Putamen (tissue), 1 donor: ENCODE measurements at places on chromosomes 7 and 10.

DNA sequence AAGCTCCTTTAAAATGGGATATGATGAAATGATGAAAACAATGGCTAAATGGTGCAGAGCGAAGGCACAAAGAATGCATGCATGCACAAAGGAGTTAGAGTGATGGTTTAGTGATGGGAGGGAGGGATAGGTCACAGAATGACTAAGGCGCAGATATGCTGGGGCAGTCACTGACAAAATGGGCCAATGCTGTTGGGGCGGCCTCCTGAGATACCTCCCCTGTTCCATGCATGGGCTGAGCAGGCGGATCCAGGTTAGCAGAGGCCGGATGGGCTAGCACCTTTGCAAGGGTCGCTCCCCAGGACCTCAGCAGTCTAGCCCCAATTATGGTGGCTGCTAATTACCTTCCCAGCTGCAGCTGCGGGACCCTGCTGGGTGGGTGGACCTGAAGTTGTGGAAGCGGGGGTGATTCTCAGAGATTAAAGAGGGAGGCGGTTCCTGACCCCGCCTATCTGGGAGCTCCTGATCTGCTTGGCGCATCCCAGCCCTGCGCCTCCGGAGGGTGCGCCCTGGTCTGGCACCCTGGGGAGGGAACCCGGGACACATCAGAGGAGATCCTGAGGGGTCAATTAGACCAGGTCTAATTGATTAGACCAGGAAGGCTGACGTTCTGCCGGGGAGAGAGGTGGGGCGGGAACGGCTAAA, 175.0 kb downstream of the CYP26A1 start:
- no peak for DNase-seq

DNA sequence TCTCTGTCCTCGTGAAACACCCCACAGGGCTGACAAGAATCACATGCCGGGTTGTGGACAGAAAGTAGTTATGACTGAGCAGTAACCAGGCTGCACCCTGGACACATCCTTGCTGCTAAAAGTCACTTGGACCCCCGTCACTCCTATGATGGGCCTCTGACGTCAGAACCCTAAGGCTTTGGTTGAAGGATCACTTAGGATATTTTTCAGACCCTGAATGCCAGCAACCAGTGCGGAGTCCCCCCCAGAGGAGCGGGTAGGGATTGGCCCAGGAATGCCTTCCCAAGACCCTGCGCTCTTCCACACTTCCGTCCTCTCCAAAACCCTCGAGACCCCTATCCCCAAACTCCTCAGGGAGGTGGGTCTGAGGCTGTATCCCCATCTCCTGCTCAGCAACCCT, 52.1 kb downstream of the CFAP46 start:
- DNase-seq = no peak

DNA sequence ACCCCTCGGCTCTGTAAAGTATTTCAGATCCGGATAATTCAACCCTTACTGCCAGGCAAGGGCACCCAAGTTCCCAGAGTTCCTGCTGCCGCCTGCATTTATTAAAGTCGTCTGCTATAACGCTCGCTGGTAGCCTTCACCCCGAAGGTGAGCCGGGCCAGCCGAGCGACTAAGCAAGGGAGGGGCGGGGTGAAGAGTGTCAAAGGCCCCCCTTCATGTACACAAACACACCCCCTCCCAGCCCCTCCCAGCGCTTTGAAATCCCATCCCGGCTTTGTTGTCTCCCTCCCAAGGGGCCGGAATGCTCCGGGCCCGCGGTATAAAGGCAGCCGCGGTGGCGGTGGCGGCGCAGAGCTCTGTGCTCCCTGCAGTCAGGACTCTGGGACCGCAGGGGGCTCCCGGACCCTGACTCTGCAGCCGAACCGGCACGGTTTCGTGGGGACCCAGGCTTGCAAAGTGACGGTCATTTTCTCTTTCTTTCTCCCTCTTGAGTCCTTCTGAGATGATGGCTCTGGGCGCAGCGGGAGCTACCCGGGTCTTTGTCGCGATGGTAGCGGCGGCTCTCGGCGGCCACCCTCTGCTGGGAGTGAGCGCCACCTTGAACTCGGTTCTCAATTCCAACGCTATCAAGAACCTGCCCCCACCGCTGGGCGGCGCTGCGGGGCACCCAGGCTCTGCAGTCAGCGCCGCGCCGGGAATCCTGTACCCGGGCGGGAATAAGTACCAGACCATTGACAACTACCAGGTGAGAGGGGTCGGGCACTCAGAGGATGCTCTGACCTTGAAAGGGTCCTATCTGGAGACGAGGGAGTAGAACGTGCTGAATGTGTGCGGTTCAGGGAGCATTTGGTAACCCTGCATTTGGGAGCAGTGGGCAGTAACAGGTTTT, at the start of gene DKK1:
Gene DKK1, plus strand, starts transcription at position 349 of the 889 bp plus-strand sequence. Its CDS starts 154 bp downstream, at position 503.
- DNase-seq = peak; percentile 15

GRCh38 chr10:85643845-85644525, 722.6 kb downstream of the GRID1 start:
- DNase-seq = no peak

GRCh38 chr10:3111621-3112163, 44.3 kb downstream of the PFKP start:
- DNase-seq = peak; percentile 30

- no peak for DNase-seq
Observed at GRCh38 chr7:139317939-139318505, 23.1 kb upstream of the FMC1 start.

DNA sequence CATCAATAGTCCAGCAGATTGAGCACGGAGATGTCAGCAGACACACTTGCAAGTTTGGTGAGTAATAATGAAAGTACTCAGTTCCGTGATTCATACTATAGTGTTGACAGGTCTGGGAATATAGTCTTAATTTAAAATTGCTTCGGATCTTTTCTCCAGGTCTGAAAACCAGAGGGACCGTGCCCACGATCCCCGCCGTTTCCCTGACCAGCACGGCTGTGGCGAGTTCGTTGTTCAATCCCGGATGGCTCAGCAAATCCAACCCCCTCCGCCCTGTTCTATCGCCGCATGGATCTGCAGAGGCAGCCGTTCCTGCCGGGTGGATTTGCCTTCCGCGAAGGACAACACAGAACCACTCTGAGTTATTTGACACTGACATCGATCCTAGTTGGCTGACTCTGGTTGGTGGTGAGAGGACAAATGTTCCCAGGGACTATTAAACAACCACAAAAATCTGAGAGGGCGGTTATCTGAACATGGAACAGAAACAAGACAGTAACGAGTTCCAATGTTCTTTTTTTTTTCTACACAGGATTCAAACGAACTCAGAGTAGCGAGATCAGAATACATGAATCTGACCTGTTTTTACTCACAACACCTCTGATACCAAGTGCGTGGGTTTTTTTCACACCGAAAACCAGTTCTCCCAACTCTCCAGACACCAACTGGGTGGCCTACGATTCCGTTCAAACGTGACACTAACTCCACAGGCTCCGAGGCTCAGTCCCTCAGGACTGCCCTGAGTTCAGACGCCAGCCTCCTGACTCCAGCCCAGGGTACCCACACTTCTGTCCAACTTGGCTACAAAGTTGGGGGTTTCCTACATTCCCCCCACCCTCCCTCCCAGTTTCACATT, 52.7 kb downstream of the RBM17 start:
- DNase-seq = no peak

- DNase-seq = peak; percentile 69
Observed at GRCh38 chr7:154902600-154903082, 100.3 kb downstream of the PAXIP1 start.

DNA sequence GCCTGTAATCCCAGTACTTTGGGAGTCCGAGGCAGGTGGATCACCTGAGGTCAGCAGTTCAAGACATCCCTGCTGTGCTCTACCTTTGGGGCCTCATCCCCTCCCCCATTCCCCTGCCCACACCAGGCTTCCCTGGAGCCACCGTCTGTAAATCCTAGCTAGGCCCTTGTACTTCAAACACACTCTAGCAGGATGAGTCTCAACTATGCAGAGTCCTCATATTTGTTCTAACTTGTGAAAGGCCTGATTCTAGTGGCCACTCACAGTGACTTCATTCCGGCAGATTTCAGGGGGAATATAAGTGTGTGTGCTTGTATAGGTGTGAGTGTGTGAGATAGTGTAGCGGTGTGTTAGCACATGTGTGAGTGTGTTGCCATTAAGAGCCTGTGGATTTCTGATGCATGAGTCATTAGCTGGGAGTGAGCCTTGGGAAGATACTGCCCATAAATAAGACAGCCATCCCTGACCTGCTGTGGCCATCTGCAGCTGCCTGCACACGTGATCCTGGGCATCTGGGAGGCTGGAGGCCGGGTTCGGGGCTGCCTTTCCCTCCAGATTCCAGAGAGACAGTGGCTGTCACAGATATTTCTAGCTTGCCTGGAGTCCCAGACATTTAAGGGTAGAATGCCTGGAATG, 1.7 kb upstream of the NEURL1 start:
- DNase-seq = no peak

GRCh38 chr7:50739744-50740435, 42.8 kb downstream of the GRB10 start:
- peak; percentile 46 for DNase-seq

DNA sequence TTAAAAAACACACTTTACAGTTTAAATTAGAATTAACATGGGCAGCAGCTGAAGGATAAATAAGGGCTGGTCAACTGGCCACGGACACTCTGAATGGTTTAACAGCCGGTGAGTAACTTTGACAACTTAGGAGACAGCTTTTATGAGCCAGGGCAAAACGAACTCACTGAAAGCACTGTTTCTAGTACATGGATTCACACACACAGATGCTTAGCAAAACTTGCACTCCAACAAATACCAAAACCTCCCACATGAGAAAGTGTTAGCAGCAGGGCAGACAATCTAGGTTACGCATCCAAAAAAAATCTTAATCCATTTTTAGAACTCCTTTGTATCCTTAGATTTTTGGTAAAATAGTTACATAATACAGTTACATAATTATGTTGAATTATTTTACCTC, 486.4 kb downstream of the PHTF2 start:
- DNase-seq = peak; percentile 52

DNA sequence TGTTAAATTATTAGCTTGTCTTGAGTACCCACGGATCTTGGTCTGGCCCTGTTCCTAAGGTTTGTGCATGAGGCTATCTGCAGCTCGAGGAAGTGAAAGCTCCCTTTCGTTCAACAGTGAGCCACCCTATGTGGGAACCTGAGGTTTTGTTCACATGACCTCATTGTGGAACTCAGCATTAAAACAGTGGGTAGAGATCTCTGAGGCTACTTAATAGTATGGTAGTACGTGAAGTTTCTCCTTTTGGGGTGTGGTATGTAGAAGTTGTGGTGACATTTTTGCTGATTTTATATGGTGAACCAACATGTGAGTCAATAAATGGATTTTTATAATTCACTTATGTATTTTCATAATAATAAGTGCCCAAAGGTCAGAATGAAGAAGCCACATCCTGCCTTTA, 252.7 kb upstream of the FERD3L start:
- no peak for DNase-seq

DNA sequence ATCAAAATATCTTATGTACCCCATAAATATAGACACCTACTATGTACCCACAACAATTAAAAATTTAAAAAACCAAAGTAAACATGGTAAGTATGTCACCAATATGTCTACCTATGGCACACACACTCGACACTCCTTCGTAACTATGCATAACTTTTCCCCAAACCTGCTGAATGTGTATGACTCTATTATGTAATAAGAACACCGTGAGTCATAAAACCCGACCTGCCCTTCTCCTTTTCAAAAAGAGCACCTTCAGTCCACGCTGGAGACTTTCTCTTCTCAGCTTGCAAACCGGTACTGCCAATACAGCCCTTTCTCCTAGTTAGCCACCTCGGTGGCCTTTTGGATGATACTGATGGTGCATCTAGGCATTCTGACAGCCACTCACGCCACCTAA, 186.3 kb downstream of the PRPF18 start:
- DNase-seq = no peak

- no peak for DNase-seq
Observed at GRCh38 chr10:986137-986825, 2.0 kb upstream of the GTPBP4 start.

DNA sequence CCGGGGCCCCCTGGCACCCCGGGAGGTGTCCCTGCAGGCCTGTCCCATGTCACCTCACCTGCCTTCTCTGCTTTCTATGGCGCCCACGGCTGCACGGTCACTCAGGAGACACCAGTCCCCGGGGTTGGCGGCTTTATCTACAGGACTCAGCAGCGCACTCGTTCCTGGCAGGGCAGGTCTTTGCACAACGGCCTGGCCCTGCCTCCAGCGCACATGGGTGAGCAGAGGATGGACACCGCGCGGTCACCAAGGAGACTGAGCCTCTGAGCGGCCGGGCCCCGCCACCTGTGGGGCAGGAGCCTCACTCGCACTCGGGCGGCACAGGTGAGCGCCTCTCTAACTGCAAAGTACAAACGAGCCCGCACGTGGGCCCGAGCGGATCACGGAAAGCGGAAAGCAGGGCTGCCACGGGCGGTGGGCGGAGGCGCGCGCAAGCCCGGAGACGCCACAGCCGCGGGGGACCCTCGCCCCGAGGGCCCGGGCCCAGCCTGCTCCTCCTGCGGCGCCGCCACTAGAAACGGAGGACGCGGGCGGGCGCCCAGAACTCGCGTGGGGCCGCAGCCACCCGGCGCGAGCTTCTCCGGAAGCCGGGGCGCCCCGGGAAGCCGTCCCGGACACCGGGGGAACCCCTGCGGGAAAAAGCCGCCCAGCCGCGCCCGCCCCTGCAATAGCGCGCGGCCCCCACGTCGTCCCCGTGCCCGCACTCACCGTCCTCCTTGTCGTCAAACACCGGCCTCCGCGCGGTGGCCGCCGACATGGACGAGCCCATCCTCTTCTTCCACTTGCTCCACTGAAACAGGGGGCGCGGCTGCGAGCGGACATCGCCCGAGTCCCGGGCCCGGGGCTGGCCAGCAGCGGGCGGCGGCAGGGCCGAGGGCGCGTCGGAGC, 642 bp downstream of the STK32C start:
- no peak for DNase-seq

DNA sequence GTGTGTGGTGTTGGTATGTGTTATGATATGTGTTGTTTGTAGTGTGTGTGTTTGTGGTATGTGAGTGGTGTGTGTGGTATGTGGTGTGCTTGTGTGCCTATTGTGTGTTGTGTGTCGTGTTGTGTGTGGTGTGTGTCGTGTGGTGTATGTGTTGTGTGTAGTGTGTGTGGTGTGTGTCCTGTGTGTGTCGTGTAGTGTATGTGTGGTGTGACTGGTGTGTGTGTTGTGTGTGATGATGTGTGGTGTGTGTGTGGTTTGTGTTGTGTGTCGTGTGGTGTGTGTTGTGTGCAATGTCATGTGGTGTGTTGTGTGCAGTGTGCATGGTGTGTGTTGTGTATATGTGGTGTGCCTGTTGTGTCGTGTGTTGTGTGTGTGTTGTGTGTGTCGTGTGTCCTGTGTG, 144.6 kb downstream of the DNAJB6 start:
- no peak for DNase-seq

DNA sequence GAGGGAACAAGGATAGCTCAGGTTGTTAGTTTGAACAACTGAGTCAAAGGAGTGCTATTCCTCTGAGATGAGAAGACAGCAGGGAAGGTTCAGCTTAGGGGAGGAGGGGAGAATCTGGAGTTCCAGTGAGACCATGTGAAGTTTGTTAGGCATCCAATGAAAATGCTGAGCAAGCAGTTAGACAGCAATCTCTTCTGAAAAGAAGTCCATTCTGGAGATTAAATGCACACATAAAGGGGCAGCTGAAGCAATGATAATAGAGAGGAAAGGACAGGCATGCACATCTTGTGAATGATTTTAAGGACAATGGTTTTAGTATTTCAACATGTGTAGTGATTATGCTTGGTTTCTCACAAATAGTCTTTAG, 89.7 kb upstream of the GHITM start:
- no peak for DNase-seq
